ENCODE measurements at places on chromosomes 11 and 22.

DNA sequence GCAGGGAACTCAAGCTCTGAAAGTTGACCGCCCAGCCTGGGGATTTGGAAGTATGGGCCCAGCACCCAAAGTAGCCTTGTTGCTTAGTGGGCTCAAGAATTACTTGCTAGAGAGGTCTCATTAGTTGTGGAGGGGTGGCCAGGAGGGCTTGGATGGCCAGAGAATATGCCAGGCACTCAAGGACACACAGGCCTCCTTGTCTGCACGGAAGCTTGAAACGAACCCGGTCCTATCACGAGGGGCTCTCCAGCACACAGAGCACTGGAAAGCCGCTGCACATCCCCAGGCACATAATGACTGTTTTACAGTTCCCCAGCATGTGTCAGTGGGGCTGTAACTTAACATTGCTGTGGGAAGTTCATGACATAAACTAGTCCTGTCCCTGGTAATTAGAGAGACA is 55.9 kb downstream of the NAT10 start:
- no peak for DNase-seq

- peak; percentile 79 for DNase-seq
These were observed 393 bp downstream of the RELA start for GRCh38 chr11:65662247-65662798.

DNA sequence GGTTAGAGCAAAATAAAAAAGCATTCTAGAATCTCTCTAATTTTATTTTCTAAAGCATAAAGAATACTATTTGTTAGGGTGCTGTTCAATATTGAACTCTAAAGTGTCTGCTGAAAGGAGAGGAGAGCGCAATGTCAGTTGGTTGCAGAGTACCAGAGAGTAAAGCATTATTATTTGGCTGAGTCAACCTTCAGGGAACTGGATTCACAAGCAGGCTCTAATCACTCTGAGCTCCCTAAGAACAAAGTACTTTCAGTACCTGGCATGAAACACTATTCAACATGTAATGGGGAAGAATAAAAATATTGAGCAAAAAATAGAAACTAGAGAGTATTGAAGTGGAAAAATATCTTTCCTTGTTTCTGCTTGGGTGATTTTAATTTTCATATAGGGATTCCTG is 961.0 kb upstream of the CCDC90B start:
- no peak for DNase-seq

GRCh38 chr11:77129069-77129841 is 1.2 kb downstream of the MYO7A start:
- no peak for DNase-seq

- peak; percentile 63 for DNase-seq
These were observed 211.6 kb downstream of the TBC1D22A start for GRCh38 chr22:46974077-46974476.

All from coronary artery (tissue), 2 donors.